Activated CD4-positive, alpha-beta T cell treated with anti-CD3 and anti-CD28 coated beads, Interleukin-2, Interleukin-6, amounts not matched to agents 100 ng/mL and 50 ng/mL, durations not matched to agents 16 hours and 8 hours (primary cell): ENCODE measurements at places on chromosomes 5 and 9.
A peak's percentile ranks its signal among the peaks of the same experiment; 100 is the strongest.

DNA sequence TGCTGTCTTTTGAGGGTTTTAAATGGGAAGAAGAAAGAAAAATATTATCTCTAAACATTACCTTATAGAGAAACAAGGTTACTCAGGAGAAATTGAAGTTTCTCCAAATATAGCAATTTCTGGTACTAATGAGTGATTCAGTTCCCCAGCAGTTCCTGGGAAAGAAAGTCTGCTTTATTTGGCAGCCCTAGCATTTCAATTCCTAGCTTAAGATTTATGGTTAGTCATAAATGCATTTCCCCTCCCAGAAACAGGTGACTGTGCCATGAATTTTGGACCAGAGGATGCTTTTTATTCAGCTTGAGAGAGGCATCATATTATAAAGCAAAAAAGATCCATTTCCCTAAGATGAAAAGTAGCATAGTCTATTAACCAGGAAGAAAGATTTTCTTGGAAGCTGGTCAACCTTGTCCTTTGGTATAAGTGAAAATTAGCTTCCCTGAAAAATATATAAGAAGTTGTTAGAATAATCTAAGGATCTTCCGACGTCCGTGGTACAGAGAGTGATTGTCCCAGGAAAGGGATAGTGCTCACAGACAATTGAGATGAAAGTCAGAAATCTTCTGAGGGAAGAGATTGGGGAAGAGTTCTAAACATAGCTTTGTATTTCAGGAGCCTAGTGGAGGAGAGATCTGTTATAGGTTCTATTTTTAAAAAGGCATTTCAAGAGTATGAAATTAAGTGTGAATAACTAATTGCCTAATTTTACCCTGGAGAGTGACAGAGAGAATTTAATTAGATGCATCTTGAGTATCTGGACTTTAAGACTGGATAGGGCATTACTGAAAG is 164.9 kb downstream of the ESM1 start:
- DNase-seq, result no peak

DNA sequence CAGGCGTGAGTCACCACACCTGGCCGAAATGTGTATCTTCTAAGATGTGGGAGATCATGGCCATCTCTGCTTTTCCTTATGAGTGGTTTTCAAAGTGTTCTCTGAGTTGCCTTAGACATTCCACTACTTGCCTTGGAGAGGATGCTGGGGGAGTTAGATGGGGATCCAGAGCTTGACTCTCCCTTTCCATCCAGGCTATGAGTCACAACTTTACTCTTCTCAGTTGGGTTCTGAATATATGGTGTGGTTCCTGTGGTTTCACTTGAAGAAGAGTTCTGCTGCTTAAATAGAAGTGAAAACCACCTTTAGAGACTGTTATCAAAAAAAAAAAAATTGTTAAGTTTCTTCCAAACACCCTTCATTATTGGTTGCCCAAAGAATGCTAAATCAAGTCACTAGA is 217.6 kb downstream of the ZNF608 start:
- peak; percentile 50 for DNase-seq

GRCh38 chr9:135069558-135070197 is 17.8 kb upstream of the OLFM1 start:
- no peak for DNase-seq

GRCh38 chr5:44187973-44188372 is 201.2 kb downstream of the FGF10 start:
- DNase-seq, result no peak

DNA sequence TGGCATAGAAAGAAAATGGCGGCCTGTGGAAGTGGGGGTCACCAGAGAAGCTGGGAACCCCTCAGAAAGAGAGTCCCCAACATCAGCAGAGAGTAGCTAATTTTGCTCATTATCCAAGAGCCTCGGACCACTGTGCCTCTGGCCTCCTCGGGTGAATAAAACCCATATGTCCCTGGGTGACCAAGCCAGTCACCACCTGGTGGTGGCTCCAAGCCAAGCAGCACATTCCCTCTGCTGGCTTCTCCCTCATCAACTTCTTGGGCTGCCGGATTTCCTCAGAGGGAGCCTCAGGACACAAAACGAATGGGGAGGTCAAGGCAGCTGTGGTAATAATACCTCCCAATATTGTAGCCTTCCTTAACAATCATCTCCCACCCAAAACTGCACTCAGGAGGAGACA is 242.5 kb downstream of the NFIB start:
- no peak for DNase-seq

- no peak for DNase-seq
Observed at GRCh38 chr5:16735101-16736060, 118.6 kb upstream of the RETREG1 start.

GRCh38 chr5:170362102-170362501 is 27.1 kb downstream of the KCNMB1 start:
- DNase-seq, result no peak

GRCh38 chr9:89866701-89867100 is 261.9 kb downstream of the GADD45G start:
- no peak for DNase-seq

GRCh38 chr9:123686131-123686828 is 243.6 kb downstream of the DENND1A start:
- no peak for DNase-seq

GRCh38 chr5:168865968-168866367 is 286.8 kb upstream of the PANK3 start:
- no peak for DNase-seq

DNA sequence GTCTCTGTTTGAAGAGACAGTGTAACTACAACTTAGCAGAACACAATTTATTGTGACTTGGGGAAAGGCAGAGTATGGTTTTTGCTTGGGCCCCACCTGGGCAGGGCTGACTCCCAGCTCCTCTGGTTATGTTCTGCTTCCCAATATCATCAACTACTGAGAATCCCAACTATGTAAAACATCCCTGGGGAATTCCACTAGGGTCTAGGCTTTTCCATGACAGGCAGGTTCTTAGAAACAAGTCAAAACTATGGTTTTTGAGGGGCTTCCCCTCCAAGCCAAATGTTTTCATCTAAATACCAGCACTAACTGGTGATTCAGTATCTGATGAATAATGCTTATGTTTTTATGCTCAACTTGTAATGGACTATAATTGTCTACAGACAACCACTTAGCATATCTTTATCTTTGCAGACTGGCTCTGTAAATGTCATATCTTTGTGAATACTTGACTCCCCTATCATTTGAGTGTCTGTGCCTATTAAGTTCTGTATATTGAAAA is 409.5 kb downstream of the PDE4D start:
- DNase-seq, result peak; percentile 1

- DNase-seq, result no peak
Observed at GRCh38 chr5:66933066-66933465, 263.5 kb downstream of the CD180 start.

- DNase-seq, result no peak
Observed at GRCh38 chr9:16247188-16247875, 623.1 kb downstream of the BNC2 start.

DNA sequence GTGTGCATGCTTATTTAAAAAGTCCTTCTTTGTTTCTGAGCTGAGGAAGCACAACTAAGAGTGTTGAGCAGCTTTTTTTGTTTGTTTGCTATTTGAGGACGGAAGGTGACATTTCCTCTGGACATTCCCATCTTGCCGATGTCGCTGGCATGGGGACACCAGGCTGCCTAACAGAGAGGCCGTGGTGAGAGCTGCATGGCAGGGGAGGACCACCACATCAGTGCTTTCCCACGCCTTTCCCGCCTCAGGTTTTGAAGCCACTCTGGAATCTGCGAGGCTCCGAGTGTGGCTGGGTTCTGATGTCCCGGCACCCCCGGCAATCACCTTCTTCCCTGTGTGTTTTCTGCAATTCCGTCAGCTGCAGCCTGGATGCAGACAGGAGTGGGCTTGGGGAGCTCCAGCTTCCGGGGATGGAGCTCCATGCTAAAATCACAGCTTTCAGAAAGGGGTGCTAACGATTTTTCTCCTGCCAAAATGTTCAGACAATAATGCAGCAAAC is 259.8 kb upstream of the IRX4 start:
- DNase-seq, result no peak

GRCh38 chr5:60066502-60066901 is 173.0 kb upstream of the PDE4D start:
- no peak for DNase-seq
